ENCODE measurements at places on chromosomes 5 and 9.
A peak's percentile ranks its signal among the peaks of the same experiment; 100 is the strongest.

DNA sequence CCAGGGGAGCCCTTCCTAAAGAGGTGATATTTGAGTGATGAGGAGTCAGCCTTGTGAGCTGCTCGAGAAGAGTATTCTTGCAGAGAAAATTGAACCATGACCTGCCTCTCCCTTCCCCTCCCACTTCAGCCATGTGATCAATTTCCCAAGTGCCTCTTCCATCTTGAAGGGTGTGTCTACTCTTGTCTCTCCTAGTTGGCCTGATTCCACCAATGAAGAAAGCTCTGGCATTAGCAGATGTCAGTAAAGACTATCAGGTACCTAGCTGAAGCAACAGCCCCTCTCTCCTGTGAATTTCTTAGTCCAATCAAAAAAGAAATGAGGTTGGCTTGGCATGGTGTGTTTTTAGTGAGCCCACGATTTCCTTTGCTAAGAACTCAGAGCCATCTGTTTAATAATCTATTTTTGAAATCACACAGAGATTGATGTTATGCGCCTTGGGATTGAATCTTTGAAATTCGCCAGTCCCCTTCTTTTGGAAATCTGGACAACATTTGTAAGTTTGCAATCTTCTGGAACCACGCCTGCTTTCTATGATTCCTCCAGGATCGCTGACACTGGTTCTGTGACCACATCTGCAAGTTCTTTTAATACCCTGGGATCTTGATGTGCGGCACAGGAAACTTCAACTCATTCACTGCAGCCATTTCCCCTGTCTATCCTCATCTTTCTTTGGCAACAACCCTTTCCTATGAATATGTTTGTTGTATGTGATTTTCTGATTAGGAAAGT lies 404.6 kb downstream of the DMRT2 start:
- no peak for DNase-seq

GRCh38 chr9:127635201-127635735 lies 23.2 kb downstream of the STXBP1 start:
- DNase-seq = no peak

GRCh38 chr5:151004499-151004898 lies 15.9 kb upstream of the GPX3 start:
- DNase-seq = no peak

GRCh38 chr5:139848508-139849100 lies 53.0 kb downstream of the PSD2 start:
- no peak for DNase-seq

- DNase-seq = no peak
Measured at GRCh38 chr9:98104445-98104881, 14.6 kb downstream of the TRIM14 start.

DNA sequence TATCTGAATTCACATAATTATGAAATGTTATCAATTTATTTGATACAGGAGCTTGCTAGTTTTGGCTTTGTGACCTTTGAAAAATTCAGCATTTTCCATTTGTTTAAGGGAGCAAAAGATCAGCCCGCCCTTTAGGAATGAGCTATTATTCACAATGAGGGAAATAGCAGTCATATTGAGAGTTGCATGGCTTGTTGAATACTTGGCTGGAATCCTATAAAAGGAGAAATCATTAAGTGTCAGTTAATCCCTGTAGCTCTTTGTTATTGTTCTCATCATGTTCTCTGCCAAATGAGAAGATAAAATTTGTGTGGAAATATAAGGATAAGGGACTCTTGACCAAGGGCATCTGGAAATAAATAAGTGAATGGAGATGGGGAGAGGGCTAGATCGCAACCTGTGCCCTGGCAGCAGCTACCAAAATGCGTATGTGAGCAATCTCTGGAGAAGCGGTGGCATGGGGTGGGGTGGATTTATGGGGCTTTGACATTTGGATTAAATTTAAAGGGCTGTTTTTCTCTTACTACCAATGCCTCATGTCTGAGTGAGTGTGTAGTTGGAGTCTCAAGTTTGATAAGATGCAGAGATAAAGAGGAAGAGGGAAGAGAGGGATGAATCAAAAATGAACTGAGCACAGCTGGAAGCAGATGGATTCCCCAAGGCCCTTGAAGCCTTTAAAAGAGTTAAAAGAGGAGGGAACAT lies 237.6 kb downstream of the NNT start:
- DNase-seq = no peak

DNA sequence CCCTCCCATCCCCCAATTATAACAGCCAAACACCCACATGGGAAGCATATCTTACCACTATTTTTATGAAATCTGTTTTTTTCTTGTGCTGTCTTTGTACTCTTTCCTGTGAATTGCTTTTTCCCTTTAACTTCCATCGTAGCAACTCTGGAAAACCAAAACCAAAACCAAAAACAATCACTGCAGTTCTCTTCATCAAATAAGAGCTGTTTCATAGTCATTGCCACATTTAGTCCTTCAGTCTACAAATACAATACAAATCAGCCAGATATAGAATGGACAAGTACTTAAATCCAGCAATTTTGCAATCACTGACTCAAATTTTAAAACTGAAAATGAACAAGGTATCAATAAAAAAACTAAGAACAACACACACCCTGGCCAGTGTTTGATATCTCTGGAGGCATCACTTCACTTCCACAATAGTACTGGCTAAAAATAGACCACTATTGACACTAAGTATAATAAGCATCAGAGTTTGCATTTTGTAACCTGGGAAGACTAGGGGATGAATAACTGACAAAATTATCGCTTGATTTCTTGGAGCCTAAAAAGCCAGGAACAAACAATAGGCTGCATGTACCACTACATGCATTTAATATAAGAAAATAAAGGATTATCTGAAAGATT lies 5.4 kb downstream of the PUM3 start:
- DNase-seq = no peak

DNA sequence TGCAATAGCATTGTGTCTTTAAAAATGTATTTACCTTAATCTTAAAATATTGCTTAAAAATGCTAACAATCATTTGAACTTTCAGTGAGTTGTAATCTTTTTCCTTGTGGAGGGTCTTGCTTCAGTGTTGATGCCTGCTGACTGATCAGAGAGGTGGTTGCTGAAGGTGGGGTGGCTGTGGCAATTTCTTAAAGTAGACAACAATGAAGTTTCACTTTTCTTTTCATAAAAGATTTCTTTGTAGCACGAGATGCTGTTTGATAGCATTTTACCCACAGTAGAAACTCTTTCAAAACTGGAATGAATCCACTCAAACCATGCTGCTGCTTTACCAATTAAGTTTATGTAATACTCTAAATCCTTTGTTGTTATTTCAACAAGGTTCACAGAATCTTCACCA lies 50.8 kb downstream of the NR3C1 start:
- no peak for DNase-seq

GRCh38 chr9:19376931-19377330 lies 3.1 kb downstream of the RPS6 start:
- no peak for DNase-seq

DNA sequence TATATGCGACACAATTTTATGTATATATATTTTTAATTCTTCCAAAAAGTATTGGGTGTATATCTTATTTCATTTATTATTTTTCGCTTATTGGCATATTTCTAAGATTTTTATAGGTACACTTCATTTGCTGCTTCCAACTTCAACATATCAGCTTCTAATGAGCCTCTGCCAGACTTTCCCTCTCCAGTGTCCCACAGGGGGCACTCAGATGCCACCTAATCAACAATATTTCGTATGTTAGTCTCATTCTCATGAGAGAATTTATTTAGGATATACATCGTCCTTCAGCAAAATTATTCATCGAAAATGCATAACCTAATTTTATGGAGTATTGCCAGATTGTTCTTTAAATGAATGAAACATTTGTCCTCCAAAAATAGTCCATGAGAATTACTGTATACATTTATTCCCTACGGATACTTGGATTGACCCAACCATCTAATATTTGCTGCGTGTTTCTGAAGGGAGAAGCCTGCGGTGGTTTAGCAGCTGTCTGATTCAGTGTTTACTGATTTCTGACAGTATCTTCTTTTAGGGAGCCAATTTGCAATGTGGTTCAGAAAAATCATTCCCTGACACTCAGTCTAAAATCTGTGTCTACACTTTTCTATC lies 100.6 kb upstream of the SELENOP start:
- peak; percentile 67 for DNase-seq

DNA sequence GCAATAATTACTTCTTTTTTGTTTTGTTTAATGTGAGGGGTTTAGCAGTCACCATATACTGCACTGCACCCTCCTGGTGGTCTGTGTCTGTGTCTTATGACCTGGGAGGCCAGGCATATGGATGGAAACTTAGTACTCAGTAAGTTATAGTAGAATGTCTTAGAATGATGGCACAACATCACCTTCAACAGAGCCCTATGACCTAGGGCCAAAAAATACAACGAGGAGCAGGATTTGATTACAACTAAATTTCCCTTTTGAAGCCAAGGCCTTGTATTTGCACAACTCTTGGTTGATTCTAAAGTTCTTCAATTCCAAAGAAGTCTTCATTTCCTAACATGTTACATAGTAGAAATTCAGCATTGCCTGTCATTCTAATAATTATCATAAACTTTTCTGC lies 422.1 kb upstream of the PIK3R1 start:
- DNase-seq = no peak

- DNase-seq = peak; percentile 13
Measured at GRCh38 chr5:50300878-50301277, 140.2 kb downstream of the EMB start.

DNA sequence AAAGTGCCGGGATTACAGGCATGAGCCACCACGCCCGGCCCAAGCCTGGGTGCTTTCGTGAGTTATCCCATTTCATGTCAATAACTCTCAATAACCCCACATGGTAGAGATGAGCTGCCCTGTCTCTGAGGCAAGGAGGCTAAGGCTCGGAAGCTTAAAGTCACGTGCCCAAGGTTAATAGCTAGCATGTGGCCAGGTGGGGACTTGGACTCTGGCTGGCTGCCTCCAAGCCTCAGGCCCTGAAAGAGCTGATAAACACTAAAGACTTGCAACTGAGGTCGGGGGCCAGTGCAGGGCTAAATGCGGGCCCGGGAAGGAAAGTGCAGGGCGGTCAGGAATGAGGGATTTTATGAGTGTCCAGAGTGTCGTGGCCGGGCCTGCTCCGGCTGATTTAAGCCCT lies 30.9 kb upstream of the BARHL1 start:
- no peak for DNase-seq

DNA sequence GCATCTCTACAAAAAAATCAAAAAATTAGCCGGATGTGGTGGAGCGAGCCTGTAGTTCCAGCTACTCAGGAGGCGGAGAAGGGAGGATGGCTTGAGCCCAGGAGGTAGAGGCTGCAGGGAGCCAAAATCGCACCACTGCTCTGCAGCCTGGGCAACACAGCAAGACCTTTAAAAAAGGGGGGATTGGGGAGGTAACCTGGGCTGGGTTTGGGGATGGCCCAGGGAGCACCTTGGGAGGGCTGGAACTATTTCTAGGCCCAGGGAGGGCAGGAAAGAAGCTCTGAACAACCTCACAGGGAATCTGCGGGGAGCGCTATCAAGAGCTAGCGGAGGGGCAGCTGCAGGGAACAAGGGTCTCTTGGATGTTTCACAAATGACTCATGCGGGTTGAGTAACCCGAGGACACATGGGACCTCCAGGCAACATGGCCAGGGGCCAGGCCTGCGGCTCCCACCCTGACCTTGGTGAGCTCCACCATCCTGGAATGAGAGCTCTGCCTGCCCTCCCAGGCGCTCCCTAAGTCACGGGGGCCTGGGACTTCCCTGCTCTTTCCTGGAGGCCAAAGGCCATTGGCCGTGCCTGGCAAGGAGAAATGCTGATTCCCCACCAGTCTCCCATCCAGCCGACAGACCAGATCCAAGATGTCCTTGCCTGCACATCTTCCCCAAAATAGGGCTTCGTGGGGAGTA lies 23.4 kb downstream of the SARDH start:
- peak; percentile 37 for DNase-seq

- DNase-seq = no peak
Measured at GRCh38 chr9:124784509-124784908, 7.6 kb downstream of the OLFML2A start.

GRCh38 chr5:6086871-6087270 lies 291.5 kb downstream of the MED10 start:
- no peak for DNase-seq

DNA sequence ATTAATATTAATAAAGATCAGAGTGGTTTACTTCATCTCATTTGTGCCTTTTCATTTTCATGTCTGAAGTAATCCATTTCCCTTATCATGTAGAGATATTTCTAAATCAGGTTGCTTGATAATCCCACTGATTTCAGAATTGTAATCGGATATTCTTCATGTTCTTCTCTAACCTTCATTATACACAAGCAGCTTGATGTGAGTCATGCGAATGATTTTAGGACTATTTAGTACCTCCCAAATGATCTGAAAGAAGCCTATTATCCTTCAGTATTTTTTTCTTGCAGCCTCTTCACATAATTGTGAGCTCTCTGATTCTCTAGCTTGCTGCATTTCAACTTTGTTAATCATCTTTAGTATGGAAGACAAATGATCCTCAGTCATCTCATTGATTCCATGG lies 182.0 kb downstream of the GIN1 start:
- no peak for DNase-seq

DNA sequence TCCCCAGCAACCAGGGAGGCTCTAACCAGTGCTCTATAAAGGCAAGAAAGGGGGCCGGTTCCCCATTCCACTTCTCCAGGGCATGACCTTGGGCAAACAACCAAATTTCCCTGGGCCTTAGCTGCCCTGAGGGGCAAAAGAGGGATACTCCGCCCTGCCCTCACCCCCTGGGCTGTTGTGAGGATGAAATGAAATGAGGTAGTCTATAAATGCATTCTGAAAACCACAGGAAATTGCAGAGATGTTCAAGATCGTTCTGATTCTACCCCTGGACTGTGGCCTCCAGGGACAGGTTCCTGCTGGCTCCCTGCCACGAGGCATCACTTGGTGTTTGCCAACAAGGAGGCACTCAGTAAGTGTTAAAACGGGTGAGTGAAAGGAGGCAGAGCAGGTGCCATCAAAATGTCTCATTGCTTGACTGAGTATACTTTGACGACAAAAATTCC lies 5.7 kb downstream of the RAPGEF1 start:
- peak; percentile 80 for DNase-seq

GRCh38 chr9:128442150-128442549 lies 13.7 kb upstream of the ODF2 start:
- no peak for DNase-seq

DNA sequence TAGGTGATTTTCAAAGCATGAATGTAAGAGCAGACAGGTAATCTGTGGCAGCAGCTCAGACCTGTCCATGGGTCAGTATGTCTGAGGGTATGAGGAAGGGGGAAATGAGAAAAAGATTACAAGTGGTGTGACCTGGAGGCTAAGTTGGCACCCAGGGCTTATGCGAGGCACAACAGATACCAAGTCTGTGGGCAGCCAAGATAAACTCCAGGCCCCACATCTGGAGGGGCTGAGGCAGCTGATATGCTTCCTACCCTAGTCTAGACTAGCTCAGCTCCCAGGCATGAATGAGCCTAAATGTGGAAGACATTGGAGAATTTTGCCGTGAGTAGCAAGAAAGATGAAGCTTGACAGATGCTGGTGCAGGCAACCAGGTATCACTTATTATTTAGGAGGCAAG lies 151.7 kb downstream of the PIK3R1 start:
- no peak for DNase-seq

GRCh38 chr9:447230-448025 lies 232.8 kb downstream of the DOCK8 start:
- DNase-seq = peak; percentile 68

DNA sequence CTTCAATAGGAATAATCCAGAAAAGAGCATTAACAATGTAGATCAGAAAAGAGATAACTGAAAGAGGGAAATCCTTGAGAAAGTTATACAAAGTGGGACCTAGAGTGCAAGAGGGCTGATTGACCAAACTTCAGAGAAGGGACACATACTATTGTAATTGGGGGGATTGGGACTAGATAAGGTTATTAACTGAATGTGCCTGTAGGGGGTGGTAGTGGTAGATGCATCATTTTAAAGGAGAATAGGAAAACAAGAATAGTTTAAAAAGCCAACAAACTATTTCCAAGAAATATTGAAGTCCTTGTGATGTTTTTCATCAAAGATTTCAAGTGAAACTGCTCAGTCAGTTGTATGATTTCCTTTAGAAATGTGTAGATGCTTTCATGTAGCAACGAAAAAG lies 468.5 kb downstream of the TAF11L14 start:
- DNase-seq = no peak

All from RCC 7860 (cell line).